ENCODE measurements at places on chromosomes 6 and 20. TPM values are rescaled to one million over a fixed set of nuclear protein-coding genes. Genes with fewer than 3 reads are reported as not detected.

The KHDC1 gene
- total RNA-seq = 1.1 TPM

The EFCAB8 gene
- 0.81 TPM for total RNA-seq

The GSTA1 gene
- not detected for total RNA-seq

- no peak for DNase-seq
These were observed 16.7 kb downstream of the MAVS start for GRCh38 chr20:3863317-3863716.

DNA sequence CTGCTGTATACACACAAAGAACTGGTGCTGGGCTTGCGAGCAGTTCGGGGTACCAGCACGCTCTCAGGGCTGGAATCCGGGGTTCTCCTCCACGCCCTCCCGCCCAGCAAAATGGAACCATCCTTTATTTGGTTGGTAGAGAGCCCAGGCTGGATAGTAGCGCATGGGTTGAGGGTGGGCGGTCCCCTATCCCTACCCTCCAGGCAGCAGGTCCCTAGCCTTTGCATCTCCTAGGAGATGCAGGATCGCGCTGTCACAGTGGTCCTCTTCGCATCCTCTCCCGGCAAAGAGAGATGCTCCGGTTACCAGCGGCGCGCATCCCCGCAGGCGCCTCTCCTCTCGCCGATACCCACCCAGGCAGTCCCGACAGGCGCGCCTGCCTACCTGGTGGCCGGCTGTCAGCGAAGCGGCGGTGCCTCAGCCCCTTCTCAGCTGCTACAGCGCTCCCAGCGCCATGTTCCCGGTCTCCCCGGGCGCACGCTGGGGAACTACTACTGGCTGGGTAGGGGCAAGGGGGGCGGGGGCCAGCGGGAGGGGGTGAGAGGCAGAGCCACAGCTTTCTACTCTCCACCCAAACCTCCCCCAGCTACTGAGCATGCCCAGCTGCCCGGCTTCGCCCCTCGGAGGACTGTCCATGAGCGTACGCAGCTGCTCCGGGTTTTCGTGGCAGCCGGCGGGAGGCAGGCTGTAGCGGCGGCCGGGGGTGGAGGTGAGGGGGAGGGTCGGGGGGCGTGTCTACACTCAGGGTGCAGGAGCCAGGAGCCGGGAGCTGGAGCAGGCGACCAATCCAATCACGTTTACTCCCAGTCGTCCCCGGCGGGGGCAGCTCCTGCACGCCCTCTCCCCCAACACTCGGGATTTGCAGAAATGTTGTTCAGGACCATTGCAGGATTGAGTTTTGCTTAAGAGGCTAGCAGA lies at the start of gene PAK5:
PAK5 (minus strand) TSS at position 699 of the 918 bp plus-strand sequence. CDS start 194,748 bp downstream, outside the sequence.
- no peak for DNase-seq

DNA sequence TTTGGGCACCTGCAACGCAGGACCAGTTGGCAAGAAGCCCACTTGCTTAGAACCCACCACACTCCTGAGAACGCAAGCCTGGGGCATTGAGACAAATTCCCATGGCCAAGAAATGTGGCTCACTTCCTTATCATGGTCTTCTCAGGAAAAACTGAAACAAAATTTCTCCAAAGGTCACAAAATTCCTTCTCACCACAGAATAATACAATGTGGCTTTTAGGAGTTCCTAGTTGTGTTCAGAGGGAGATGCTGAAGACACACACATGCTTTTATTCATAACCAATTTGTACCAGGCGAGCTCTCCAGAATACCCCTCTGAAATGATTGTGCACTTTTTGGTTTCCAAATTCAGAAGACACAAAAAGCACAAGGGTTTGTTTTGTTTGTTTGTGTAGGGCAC lies 31.6 kb downstream of the ADTRP start:
- no peak for DNase-seq
